ACHN (cell line): ENCODE measurements at places on chromosomes 3 and 15.

GRCh38 chr15:69082554-69082953 is 68.1 kb downstream of the NOX5 start:
- DNase-seq = no peak

GRCh38 chr15:67784090-67784781 is 41.1 kb upstream of the SKOR1 start:
- DNase-seq = no peak

GRCh38 chr3:136194409-136195257 is 1.5 kb downstream of the MSL2 start:
- DNase-seq = peak; percentile 16

GRCh38 chr15:64209680-64210334 is 47.0 kb upstream of the PPIB start:
- peak; percentile 59 for DNase-seq

GRCh38 chr15:101804941-101805340 is 1.6 kb downstream of the OR4F6 start:
- no peak for DNase-seq

- no peak for DNase-seq
Measured at GRCh38 chr15:90463381-90463780, 66.3 kb upstream of the CRTC3 start.
